COLO829 (cell line): ENCODE measurements at places on chromosomes 3 and 15.

GRCh38 chr3:32414522-32415202 is 23.0 kb downstream of the CMTM7 start:
- DNase-seq: no peak

DNA sequence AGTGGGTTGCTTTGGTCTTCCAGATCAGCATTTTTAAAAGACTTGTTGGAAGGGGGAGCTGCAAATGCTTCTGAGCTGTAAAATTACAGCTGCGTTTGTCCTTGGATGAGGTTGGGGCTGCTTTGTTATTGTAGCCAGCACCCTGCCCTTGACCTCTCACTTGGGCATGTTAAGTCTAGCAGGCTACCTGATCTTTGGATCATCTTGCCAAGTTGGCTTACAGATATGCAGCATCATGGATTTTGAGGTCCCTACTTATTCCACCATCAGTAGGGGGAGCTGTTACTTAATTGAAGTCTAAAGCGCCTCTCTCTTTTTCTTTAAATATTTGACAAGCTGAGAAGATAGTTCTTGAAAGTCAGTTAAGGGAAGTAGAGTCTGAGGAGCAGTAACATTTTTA is 793.0 kb downstream of the MCTP2 start:
- no peak for DNase-seq

DNA sequence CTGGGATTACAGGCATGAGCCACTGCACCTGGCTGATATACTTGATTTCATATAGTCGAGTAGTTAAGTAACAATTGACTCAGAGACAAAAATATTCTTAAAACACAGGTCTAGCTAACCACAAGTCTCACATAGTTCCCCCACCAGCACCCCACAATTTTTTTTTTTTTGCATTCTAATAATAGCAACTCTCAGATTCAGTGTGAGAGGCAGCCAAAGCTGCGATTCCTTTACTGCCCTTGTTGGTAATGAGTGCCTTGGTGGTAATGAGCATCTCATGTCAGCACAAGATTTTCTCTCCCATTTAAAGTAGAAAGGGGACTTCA is 72.5 kb downstream of the WWTR1 start:
- no peak for DNase-seq

- no peak for DNase-seq
Measured at GRCh38 chr3:105948101-105948500, 79.3 kb upstream of the CBLB start.

- DNase-seq: no peak
Measured at GRCh38 chr15:56812221-56812620, 78.9 kb upstream of the ZNF280D start.

GRCh38 chr15:74893627-74894026 is 3.8 kb downstream of the MPI start:
- DNase-seq: no peak

DNA sequence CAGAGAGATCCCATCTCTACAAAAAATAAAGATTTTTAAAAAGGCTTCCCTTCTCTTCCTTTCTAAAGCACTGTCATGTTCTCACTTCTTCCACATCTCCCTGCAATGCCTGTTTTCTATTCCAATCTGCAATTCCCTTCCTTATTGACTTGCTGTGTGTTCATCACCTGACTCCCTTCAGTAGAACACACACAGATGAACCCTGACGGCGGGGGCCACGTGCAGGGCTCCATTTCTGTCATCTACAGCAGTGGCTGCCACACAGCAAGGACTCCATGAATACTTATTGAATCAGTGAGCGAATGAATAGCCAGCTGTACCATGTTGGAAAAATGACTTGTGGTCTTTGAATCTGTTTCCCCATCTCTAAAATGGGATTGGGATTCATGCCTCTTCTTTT is 26.1 kb downstream of the BHLHE40 start:
- DNase-seq: no peak

GRCh38 chr15:62059816-62060112 is 483 bp downstream of the VPS13C start:
- DNase-seq: peak; percentile 28

GRCh38 chr3:122535964-122536631 is 21.4 kb upstream of the KPNA1 start:
- no peak for DNase-seq

GRCh38 chr3:186994000-186994955 is 64.0 kb downstream of the ST6GAL1 start:
- DNase-seq: no peak

DNA sequence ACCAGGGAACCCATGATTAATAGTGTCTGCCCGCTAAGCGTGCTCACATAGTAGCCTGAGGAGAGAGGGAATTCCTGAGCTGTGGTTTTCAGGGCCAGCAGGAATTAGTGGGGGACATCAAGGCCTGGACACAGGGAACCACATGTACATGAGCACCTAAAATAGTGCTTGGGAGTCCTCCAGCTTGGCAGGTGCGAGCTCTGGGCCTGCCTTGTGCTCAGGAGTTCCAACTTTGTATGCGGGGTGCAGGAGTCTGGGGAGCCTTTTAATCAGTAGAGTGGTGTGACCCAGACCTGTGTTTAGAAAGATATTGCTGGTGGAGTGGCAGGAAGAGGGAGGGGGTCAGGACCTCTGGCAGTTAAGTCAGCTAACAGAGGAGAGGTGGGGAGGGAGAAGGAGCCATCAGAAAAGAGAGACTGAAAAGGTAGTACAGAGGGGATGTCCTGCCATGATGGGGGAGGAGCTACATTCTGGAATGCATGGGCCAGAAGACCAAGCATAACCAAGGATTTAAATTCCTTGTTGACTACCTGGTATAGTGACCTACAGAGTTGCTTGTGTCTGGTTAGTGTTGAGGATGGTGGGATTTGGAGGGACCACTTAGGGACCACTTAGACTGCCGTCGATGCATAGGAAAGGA is 1.9 kb downstream of the DAG1 start:
- no peak for DNase-seq
